HL-60 (cell line): ENCODE measurements at places on chromosomes 3 and 15.

GRCh38 chr15:55060836-55061235, 135.9 kb downstream of the RSL24D1 start:
- DNase-seq = no peak

DNA sequence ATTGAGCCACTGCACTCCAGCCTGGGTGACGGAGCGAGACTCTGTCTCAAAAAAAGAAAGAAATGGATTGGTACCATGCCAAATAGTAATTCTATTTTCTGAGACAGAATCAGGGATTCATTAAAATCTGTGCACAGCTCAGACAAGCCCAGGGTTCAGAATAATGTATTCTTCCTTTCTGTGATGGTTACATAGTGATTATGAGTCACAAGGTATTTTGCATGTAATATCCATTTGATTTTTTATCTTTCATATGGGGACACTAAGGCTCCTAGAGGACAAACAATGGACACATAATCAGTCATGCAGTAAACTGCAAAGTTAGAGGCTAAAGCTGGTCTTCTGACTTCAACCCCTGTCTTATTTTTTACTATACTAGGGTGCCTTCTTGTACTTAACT, 156.8 kb upstream of the COL8A1 start:
- no peak for DNase-seq

GRCh38 chr3:126156468-126156867, 23.9 kb downstream of the ALDH1L1 start:
- DNase-seq = no peak

DNA sequence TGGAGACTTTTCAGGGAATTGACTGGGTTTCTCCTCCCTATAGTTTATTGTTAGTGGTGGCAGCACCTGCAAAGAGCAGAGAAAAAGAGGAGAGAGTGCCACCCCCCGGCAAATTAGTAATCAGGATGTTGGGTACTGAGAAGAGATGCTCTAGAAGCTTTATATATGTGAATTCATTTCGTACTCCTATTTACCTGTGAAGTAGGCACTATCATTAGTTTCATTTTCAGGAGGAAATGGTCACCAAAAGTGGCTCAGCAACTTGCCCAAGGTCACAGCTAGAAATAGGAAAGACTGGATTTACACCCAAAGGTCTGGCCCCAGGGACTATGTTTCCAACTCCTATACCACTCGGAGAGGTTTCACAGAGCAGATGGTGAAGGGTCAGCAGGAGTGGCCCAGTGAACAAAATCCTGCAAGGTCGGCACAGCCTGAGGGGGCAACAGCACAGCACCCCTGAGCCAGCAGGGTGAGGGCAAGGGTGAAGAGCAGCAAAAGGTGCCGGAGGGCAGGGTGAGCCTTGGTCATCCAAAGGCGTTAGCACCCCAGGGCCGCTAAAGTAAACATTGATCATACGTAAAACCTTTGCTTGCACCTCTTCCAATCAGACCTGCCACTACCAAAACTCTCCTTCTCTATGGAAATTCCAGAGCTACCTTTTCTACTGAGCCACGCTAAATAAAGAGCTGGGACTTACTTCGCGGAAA, 23.6 kb downstream of the VGLL4 start:
- no peak for DNase-seq

DNA sequence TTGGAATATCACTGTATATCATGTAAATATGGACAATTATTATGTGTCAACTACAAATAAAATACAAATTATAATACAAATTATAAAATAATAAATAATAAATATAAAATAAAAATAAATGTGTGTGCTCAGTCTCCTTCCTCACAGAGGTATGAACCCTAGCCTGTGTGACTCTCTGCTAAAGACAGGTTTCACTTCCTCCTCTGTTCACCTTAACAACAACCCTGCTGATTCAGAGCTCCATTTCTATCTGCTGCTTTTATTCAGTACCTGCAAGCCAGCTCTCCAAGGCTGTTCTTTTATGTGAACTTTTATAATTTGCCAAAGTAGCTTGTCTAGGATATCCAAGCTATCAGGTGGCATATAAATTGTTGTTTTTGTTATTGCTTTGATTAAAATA, 610.7 kb upstream of the GRM7 start:
- no peak for DNase-seq

DNA sequence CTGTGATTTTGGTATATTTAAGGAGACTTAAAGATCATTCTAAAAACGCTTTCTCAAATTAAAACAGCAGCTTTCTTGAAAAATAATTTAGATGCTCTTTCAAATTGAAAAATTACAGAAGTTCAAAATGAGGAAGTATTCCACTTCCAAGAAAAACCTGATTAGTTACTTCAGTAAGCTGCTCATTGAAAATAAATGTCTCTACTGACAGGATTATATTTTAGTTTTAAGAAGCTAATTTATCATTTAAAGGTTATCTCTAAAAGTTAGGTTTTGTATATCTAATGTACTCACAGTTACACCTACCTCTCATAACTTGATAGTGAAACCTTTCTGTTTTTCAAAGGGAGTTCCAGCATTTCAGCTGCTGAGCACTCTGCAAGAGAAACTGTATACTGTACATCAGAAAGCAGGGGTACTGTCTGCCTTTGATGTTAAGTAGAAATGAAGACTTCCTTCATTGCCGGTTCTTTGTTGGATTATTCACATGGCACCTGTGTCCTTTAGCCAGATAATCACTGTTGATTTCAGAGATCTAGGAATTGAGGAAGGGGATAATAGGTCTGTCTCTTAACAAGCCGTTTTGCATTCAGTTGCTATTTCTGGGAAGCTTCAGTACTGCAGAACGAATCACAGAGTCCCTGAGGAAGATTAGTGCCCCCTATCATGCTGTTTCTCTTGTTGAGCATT, 161.6 kb downstream of the TCF12 start:
- DNase-seq = no peak

DNA sequence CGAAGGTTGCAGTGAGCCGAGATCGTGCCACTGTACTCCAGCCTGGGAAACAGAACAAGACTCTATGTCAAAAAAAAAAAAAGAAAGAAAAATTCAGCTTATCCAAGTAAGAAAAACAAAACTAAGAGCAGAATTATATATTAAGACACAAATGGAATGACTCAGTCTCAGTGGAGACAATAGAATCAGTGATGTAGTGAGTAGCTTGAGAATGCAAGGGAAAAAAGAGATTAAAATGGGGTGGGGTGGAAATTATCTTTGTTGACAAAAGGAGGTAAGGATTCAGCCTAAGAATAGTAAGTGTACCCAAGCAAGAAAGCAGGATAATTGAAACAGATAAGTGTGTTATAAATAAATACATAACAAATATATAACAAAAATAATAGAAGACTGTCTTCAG, 70.7 kb downstream of the BLM start:
- no peak for DNase-seq

DNA sequence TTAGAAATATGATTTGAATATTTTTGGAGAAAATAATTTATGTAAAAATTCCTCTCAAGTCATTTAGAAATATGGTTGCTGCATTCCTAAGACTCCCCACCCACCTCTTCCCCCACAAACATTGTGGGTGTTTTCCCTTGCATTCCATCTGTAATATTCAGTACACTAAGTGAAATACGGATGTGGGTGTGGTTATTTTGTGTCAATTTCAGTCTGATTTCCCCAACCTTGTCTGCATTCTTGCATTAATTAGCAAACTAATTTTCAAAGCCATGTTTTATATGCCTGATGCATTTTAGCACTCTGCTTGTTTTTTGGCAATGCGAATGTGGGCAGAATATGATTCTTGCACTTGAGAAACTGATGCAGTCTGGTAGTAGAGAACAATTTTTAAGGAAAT, 408.3 kb upstream of the RGMA start:
- DNase-seq = no peak

GRCh38 chr15:70584441-70584837, 178.9 kb downstream of the UACA start:
- no peak for DNase-seq

DNA sequence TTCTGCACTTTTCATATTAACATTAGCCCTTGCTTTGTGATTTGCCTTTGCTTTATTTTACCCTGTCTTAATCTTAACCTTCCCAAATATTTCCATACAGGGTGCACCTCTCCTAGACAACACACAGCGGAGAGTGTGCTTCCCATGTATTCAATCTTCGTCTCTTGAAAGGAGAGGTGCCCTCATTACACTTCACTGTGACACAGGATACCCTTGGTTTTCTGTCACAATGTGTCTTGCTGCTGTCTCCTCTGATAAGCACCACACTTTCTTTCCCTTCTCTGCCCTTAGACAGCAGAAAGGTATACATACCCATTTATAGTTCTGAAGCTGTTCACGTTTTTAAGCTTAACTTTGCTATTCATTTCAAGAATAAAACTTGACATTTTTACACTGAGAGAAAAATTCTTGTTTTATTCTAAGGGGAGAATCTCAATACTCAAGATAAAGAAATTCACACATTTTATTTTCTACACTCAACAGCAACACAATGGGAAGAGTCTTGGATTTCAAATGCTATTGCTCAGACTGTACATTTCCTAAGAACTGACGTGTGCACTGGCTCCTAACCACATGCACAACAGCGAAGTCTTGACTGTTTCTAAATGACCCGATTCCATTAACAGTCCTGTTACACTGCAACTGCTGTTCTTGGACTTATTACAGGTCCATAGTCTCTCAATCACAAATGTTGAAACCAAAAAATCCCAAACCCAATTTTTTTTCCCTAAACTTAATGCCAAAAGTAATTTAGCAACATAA, 21.1 kb downstream of the ZXDC start:
- no peak for DNase-seq

DNA sequence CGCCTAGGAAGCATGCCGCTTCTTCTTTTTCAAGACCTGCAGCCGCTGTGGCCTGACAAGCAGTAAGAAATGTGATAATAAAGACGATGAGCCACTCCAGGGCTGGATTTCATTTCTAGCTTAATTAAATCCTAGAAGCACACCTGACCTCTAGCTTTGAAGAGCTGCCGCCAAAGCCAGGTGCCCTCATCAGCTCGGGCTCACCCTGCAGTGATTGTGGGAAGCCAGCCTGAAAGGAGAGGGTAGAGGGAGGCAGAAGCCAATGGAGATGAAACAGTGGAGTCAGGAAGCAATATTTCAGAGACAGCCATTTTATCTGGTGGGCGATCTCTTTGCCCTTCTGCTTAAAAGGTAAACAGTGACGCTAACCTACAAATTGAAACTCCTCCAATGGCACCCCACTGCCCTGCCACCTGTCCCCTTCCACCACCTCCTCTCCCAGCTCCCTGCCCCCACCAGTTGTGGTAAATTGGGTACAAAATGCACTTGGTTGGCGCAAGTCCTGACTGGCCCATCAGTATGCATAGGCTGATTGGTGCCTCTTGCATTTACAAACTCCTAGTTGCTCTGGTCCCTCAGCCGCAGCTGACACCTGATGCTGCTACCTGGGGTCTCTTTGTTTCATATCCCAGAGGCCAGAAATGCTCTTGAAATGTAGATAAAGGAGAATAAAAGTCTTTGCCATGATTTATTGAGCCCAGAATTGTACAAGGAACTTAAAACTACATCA, 385.3 kb downstream of the PDCD6IP start:
- no peak for DNase-seq

DNA sequence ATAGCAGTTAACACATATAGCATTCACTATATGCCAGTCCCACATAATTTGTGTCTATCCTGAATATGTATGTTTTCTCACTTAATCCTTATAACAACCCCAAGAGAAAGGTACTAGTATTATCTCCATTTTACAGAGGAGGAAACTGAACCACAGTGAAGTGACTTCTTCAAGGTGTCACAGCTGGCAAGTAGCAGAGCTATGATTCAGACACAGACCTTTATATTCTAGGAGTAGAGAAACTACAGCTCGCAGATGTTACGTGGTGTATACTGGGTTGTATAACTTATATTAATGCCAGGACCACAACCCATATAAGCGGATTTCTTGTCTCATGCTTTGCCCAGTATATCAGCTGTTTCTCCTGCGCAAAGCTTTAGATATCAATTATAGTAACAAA, 29.5 kb upstream of the ICE2 start:
- no peak for DNase-seq

GRCh38 chr3:40847551-40847992, 322.8 kb downstream of the ZNF621 start:
- no peak for DNase-seq

DNA sequence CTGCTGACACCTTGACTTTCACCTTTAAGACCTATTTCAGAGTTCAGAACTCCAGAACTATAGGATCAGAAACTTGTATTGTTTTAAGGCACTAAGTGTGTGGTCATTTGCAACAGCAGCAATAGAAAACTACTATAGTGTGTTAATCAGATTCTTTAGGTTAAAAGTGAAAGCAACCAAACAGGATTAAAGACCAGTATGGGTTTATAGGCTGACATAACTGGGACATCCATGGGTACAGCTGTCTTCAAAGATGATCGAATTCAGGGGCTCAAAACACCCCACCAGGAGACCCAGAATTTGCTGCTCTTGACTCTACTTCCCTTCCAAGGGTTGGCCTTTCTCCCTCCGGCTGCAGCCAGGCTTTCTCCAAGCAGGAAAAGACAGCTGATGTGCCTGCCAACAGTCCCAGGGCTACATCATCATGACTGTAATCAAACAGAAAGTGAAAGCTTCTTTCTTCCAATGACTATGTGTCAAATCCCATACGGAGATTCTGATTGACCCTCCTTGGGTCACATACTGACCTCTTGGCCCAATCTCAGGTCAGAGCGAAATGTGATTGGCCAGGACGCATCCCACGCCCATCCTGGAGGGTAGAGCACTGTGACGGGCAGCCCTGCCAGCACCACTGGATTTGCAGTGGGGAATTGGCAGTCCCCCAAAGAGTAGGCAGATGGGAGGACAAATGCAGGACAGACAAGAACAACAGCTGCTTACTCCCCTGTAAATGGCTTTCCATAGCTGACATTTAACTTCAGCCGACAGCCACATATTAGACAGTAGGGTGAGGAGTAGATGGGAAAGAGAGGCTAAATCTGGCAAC, 51.4 kb upstream of the RNF7 start:
- no peak for DNase-seq

- DNase-seq = no peak
Measured at GRCh38 chr15:63380808-63381282, 801 bp downstream of the CA12 start.

GRCh38 chr3:72306800-72307341, 521.9 kb upstream of the PROK2 start:
- DNase-seq = no peak

GRCh38 chr15:51335538-51336410, 2.6 kb downstream of the CYP19A1 start:
- no peak for DNase-seq
